CD4-positive, alpha-beta T cell treated with Interleukin-17A for 1 hour (primary cell): ENCODE measurements at places on chromosomes 11 and 22.

GRCh38 chr11:128695539-128696221, 1.8 kb downstream of the FLI1 start:
- peak; percentile 60 for DNase-seq

GRCh38 chr11:131246663-131247062, 123.8 kb upstream of the NTM start:
- no peak for DNase-seq

DNA sequence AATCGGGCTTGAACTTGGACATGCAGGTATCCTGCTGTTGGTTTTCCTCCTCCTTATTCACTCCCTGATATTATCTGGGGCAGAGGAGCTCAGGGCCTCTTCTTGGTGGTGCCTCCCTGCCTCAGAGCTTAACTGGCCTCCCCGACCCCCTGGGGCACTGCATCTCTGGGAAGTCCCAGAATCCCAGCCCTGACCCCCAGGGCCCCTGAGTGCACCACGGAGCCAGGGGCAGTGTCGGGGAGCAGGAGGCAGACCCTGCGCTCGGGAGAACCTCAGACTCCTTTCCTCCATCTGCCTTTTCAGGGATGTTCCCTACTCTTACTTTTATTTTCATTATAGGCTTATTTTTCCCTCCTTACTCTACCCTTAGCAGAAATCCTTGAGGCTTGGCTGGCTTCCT, 537.0 kb downstream of the BRD1 start:
- no peak for DNase-seq

- no peak for DNase-seq
Observed at GRCh38 chr11:33262011-33262645, 4.9 kb downstream of the HIPK3 start.

GRCh38 chr22:32743046-32743445, 58.5 kb upstream of the TIMP3 start:
- DNase-seq, result no peak
